ENCODE measurements at places on chromosomes 5 and 9.

DNA sequence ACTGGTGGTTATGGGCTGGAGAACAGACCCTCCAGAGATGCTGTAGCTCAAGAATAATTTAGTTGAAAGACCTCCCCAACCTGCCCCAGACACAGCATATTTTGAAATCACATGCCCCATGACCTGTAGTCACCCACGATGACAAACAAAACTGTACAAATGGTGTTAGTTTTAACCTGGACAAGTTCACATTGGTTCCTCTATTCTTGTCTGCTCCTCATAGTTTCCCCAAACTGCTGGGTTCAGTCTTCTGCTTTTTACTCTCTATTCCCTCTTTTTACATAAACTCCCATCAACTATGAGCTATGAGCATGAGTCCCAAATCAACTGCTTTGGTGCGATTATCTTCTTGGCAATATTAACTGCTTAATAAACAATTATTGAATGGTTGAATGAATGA, 365.3 kb upstream of the CLINT1 start:
- DNase-seq, result no peak

DNA sequence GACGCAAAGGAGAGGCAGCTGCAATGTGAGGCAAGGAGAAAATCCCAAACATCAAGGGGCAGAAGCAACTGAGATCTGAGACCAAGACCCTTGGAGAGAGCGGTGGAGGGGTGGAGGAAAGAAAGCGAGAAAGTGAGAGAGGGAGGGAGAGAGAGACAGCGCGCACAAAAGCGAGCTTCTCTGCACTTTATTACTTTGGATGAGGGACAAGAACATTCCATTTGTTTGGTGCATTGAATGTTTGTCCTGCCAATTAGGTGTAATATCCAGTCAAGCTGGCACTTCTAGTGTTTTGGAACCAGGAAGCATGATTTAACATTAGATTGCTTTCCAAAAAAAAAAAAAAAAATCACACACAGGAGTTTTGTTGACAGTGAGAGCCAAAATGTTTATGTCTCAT, 1.4 kb downstream of the CAST start:
- DNase-seq, result no peak

- DNase-seq, result no peak
These were observed 64.4 kb downstream of the GALNT10 start for GRCh38 chr5:154254896-154255295.

DNA sequence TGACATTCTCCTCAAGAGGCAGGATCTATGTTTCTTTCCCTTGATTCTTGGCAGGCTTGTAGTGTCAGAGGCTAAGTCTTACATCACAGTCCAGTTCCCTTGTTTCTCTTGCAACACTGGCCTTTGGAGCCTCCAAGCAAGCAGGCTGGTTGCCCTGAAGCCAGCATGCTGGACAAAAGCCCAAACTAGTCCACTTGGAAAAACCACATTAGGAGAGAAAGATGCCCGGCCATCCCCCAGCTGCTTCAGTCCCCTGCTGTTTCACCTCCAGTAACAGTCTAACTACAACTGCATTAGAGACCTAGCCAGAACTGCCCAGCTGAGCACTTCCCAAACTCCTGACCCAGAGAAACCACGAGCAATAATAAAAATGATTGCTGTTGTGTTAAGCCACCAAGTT, 87.6 kb downstream of the ADAMTS6 start:
- DNase-seq, result no peak

GRCh38 chr9:134036130-134036529, 10.8 kb downstream of the BRD3OS start:
- no peak for DNase-seq

DNA sequence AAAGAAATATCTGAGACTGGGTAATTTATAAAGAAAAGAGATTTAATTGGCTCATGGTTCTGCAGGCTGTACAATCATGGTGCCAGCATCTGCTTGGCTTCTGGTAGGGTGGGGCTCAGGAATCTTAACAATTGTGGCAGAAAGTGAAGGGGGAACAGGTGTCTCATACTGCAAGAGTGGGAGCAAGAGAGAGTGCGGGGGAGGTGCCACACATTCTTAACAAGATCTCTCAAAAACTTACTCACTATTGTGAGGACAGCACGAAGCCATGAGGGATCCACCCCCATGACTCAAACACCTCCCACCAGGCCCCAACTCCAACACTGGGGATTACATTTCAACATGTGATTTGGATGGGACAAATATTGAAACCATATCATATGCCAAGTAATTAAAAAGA, 70.1 kb upstream of the PANK3 start:
- no peak for DNase-seq

GRCh38 chr5:117299936-117300328, 725.3 kb upstream of the SEMA6A start:
- no peak for DNase-seq

DNA sequence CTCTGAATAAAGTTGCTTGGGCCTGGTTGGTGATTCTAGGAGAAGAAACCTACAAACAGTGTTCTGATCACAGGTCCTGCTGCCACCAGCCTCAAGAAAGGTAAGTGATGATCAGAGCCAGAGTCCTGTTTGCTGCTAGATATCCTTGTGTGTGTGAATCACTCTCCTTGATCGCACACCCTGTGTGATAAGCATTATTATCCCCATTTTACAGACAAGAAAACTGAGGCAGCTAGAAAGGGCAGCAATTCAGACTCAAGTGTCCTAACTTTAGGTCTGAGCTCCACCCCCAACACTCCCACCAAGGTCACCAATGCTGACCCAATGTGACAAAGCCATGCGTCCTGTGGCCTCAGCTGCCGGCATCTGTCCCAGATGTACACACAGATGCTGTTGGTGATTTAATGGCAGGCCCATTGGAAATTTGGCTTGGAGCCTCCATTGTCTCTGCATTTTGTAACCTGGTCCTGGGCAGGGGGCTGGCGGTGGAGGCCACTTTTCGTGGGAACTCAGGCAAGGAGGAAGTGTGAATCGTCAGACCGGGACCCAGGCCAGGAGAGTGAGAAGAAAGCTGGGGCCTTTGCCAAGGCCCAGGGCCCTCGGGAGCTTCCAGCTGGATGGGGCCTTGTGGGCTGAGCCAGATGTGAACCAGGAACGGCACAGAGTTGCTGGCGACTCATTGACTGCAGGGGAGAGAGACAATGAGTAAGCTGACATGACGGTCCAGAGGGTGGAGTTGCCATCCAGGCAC, 29.8 kb upstream of the GGTA1 start:
- no peak for DNase-seq

DNA sequence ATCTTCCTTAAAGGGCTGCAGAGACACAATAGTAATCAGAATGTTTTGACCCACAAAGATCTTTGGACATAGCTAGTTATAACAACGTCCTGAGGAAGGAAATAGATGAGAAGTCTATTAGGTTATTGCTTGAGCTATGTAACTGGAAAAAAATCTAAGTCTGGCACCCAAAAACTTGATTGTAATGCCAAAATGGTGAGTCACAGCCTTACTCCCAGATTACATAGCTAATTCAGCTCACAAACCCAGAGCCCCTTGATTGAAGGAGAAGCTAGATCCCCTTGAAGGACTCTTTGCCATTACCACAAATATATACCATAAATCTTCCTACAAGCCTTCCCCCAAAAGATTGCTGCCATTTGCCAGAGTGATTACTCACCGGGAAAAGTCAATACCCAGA, 341.8 kb upstream of the KIF2A start:
- DNase-seq, result no peak

DNA sequence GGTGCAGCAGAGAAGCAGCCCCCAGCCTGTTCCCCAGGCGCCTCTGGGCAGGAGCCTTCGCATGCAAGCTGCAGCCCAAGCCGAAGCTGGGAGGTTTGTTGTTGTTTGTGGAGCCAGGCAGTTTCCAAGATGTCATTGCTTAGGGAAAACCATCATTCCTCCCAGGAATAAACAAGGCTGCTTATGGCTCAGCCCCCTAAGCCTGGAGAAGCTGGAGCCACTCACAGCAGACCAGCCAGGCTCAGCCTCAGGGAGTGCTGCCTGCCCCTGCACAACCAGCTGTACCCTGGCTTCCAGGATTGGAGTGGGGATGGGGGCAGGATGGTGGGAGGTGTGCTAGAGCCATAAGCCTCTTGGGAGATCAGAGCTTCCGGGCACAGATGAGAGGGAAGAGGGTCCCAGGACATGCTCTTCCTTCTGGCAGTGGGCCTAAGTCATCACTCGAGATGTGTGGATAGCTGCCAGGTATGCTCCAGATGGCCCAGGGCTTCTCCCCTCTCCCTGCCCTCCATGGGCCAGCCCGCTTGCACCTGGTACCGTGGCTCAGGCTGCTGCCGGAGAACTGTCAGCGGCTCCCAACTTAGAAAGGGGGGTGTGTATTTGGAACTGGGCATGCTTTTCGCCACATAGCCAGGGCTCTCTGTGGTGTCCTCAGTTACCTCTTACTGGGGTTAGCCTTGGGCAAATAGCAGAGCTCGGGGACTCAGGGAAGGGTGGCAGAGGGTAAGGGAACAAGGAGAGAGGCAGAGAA, 105.2 kb downstream of the RGS3 start:
- no peak for DNase-seq

DNA sequence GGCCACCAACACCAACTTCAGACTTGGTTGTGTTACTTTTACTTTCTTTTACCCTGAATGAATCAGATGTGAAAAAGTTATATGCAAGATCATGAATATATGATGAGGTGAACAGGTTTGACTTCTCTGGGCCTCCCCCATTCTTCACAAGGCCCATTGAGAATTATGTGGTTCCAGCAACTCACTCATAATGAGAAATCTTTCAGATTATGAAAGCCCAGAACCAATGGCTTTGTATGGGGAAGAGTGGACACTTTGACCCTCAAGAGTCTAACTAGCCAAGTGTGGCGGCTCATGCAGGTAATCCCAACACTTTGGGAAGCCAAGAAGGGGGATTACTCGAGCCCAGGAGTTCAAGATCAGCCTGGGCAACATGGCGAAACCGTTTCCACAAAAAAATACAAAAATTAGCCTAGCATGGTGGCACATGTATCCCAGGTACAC, 16.1 kb upstream of the LNPEP start:
- no peak for DNase-seq

DNA sequence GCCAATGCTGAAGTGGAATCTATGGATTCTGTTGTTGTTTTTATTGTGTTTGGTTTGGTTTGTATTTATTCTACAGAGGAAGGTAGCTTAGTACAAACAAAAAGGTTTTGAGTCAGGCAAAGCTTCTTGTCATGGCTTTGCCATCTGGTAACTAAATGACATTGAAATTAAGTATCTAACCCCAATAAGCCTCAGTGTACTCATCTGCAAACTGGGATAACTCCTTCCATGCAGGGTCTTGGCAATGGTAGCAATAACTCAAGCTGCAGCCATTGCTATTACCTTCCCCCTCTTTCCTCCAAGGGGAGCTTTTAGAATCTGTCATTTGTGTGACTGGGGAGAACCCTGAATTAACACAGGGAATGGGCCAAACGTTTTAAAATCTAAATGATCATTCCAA, 79.7 kb downstream of the PLAC8L1 start:
- DNase-seq, result no peak

DNA sequence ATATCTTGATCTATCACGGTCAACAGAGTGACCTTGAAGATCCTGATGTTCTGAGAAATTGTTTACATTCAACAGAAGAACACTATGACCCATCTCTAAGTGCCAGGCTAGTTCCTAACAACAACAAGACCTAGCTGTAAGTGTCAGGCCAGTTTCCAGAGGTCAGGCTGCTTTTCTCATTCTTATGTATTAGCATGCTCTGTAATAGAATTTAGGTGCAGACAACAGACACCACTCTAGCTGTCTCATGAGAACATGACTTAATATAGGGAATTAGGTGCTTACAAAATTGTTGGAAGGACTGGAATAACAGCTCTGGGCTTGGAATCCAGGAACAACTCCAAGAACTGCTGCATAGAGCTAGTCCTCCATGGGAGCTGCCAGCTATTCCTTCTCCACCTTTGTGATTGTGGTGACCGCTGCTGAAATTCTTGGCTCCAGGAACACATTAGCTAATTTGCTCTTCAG, 138.7 kb downstream of the SNX18 start:
- no peak for DNase-seq

DNA sequence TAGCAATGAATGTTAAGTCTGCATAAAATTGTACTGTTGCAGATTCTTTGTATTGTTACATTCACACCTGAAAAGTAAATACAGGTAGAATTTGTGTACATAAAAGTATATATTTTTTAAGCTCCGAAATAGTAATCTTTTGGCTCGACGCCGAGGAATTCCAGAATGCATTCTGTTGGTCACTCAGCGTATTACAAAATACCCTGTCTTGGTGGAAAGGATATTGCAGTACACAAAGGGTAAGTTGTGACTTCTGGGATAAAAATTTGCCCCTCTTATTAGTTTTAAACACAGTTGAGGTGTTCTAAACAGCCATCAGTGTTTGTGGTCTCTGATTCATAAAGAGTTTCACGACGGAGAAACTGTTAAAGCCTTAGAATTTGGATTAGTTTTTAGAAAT, 257.6 kb downstream of the ARHGEF28 start:
- DNase-seq, result no peak

GRCh38 chr5:55680353-55680752, 31.8 kb downstream of the SLC38A9 start:
- DNase-seq, result no peak

GRCh38 chr9:134930398-134930797, 12.7 kb upstream of the FCN1 start:
- no peak for DNase-seq

DNA sequence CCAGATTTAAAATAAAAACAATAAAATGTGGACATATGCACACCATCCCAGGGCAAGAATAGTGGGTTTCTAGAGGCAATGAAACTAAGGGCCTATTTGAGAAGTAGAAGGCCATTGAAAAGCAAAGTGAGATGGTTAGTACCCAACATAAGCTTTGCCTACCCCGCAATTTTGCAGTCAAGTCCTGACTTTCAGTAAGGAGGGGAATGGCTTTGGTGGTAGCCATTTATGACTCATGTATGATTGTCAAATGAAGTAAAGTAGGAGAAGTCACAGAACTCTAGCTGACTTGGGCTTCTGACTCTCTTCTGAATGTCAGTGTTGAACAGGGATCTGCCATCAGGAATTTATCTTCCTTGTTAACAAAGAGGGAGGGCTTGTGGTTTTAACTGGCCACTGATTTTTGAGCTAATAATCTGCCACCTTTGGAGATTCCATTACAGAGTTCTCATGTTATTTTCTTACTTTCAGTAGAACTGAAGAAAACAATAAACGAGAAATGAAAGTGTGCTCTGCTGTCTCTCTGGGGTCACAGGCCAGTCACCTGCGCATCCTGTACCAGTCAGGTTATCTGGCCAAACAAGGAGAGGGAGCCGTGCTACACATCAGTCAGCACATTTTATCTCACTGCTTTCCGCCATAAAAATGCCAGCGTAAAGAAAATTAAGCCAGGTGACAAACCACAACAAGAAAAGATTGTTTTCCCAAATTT, 14.3 kb upstream of the SNCAIP start:
- no peak for DNase-seq

DNA sequence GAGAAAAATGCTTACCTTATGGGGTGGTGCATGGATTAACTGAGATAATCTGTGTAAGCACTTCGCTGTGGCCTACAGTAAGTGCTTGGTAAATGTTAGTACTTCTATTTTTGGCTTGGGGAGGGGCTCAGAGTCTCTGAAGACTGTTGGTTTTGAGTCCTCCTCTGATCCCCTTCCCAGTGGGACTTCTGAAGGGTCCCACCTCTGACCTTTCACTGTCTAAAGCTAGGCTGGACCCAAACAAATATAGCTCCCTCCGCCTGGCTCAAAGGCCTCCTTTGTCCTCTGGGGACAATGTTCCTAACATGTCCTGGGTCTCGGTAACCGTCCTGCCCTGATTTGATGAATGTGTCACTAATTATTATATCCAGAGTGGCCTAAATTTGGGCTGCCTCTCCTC, 34.8 kb downstream of the CAMK2A start:
- DNase-seq, result no peak

- DNase-seq, result no peak
These were observed 7.4 kb upstream of the COL5A1 start for GRCh38 chr9:134634176-134634575.

All from activated T-helper 1 cell treated with anti-CD3 and anti-CD28 coated beads, Interleukin-2, amount 50 U/mL, for 16 hours (primary cell).